ENCODE measurements at places on chromosomes 2 and 18. TPM values are rescaled to one million over a fixed set of nuclear protein-coding genes. Genes with fewer than 3 reads are reported as not detected.

DNA sequence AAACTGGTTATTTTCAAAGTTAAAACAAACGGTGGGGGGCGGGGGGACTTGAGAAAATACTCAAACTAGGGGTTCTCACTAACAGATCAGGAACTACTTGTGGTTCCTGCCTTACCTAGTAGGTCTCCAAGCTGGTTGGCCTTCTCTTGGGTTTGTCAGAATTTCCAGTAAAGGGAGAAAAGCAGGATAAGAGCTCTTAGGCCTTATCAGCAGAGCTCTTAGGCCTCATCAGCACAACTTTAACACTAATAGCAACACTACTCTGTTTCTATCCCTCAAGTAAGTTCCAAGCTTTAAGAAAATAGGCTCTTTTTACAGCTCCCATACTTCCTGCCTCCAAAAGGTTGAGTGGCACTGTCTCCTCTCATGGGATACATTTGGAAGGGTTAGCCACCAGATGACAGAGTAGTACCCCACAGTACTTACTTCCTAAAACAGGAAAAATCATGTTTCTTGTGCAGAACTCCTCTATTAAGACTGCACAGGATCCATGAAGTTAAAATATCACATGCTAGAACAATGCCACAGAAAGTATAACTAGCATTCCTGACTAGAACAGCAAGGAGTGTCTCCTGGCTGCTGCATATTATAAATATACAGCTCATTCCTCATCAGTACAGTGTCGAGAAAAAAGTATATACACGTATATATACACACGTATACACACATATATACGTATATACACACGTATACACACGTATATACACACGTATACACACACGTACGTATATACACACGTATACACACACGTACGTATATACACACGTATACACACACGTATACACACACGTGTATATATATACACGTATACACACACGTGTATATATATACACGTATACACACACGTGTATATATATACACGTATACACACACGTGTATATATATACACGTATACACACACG lies 6.1 kb downstream of the FBXO11 start:
- no peaks in the 10 kb centered on the region for H3K27me3 ChIP-seq
- DNase-seq: no peak
- H3K4me1 ChIP-seq: peaks cover 3% of the 10 kb centered on the region
- no peak overlapping the region for H3K4me3 ChIP-seq
- no peaks in the 10 kb centered on the region for H3K36me3 ChIP-seq
- H3K27ac ChIP-seq: no peak overlapping the region

- no peak overlapping the region for H3K27ac ChIP-seq
- no peak for DNase-seq
- H3K27me3 ChIP-seq: no peaks in the 10 kb centered on the region
- no peak overlapping the region for H3K4me3 ChIP-seq
- H3K36me3 ChIP-seq: no peaks in the 10 kb centered on the region
- no peaks in the 10 kb centered on the region for H3K4me1 ChIP-seq
Measured at GRCh38 chr2:108612153-108612513, 77.9 kb downstream of the LIMS1 start.

- H3K4me3 ChIP-seq: peak overlapping the region; percentile 91
- H3K27me3 ChIP-seq: no peaks in the 10 kb centered on the region
- H3K36me3 ChIP-seq: no peaks in the 10 kb centered on the region
- DNase-seq: peak; percentile 72
- H3K4me1 ChIP-seq: peaks cover 23% of the 10 kb centered on the region
Measured at GRCh38 chr2:120740765-120741524, 5.3 kb downstream of the GLI2 start.

GRCh38 chr2:127560201-127560930 lies 24.9 kb downstream of the MYO7B start:
- H3K4me1 ChIP-seq: no peaks in the 10 kb centered on the region
- H3K4me3 ChIP-seq: no peak overlapping the region
- H3K27ac ChIP-seq: no peak overlapping the region
- no peaks in the 10 kb centered on the region for H3K27me3 ChIP-seq

GRHL1 gene
- 3.6 TPM for total RNA-seq

DNA sequence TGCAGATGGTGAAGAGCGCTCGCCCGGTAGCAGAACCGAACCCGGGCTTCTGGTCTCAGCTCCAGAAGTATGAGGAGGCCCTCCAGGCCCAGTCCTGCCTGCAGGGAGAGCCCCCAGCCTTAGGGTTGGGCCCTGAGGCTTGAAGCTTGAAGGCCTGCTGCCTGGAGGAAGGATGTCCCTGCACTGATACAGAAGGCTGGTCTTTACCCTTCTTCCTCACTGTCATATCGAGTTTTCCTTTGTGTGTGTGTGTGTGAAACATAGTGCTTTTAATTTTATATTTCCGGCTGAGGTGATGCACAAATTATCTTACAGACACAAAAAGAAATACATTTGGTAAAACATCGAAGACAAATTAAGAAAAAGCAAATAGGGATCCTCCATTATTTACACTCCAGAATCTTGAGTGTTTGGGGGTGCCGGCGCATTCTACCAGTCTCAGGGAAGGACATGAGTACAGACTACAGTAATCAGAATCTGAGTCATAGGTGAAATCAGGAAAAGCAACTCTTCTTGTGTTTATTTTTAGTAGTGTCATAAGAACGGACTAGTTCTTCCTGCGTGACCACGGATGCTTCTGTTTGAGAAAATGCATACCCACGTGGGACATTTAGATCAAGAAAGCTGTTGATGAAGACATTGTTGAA lies 1.3 kb downstream of the DUSP28 start:
- H3K36me3 ChIP-seq: no peaks in the 10 kb centered on the region
- H3K27ac ChIP-seq: no peak overlapping the region
- H3K4me3 ChIP-seq: peak overlapping the region; percentile 66

DNA sequence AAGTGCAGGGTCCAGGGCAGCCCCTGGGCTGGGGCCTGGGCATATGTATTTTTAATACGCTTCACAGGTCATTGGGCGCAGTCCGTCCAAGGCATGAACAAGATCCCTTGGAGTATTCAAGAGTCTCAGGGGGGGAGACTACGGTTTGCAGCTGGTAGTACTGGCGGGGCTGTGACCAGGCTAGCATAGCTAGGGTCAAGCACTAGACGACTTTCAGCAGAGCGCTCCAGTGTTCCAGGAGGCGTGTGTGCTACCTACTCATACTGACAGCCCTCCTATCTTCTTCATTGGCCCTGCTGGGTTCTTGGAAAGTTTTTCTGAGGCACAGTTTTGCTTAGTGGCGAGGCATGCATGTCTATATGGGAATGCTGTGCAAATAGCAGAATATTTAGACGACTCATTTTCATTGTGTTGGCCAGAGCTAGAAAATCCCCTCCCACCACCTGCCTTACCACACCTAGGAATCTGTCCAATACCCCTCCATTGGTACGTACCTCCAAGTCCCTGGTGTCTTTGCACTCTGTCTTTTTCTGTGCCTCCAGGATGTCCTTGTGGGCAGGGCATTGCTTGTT lies 68.2 kb downstream of the GLI2 start:
- H3K27ac ChIP-seq: no peak overlapping the region
- no peaks in the 10 kb centered on the region for H3K36me3 ChIP-seq
- H3K4me1 ChIP-seq: peaks cover 4% of the 10 kb centered on the region
- no peak for DNase-seq
- H3K27me3 ChIP-seq: no peaks in the 10 kb centered on the region

- H3K4me1 ChIP-seq: no peaks in the 10 kb centered on the region
- DNase-seq: no peak
- H3K27ac ChIP-seq: no peak overlapping the region
- no peaks in the 10 kb centered on the region for H3K27me3 ChIP-seq
- H3K4me3 ChIP-seq: no peak overlapping the region
Measured at GRCh38 chr2:167602122-167602521, 645.3 kb downstream of the STK39 start.

- no peaks in the 10 kb centered on the region for H3K4me1 ChIP-seq
- no peaks in the 10 kb centered on the region for H3K36me3 ChIP-seq
Measured at GRCh38 chr18:9992300-9992972, 78.6 kb downstream of the VAPA start.

CAVIN2 gene
- total RNA-seq: not detected

Data from H1 (cell line).